Stimulated activated CD8-positive, alpha-beta memory T cell treated with anti-CD3 and anti-CD28 coated beads, Interleukin-12 subunit alpha, Interleukin-12 subunit beta, amount 100 ng/mL, for 1 hour (primary cell): ENCODE measurements at places on chromosomes 12 and 14.

DNA sequence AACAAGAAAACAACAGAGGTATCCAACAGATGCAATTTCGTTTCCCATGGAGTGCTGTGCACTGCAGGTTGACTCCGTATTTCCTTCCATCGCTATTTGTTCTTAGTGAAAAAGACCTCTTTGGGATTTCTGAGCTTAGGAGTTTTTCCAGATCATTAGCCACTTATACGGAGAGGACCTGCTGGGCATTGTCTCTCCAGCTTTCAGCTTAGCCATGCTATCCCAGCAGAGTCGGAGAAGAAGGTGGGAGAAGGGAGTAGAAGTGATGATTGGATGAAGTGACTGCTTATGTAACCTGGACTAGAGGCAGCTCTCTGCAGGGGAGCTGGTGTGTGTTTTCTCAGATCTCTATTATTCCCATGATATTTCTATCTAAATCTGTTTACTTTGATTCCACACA is 737.7 kb downstream of the DIO2 start:
- no peak for DNase-seq

DNA sequence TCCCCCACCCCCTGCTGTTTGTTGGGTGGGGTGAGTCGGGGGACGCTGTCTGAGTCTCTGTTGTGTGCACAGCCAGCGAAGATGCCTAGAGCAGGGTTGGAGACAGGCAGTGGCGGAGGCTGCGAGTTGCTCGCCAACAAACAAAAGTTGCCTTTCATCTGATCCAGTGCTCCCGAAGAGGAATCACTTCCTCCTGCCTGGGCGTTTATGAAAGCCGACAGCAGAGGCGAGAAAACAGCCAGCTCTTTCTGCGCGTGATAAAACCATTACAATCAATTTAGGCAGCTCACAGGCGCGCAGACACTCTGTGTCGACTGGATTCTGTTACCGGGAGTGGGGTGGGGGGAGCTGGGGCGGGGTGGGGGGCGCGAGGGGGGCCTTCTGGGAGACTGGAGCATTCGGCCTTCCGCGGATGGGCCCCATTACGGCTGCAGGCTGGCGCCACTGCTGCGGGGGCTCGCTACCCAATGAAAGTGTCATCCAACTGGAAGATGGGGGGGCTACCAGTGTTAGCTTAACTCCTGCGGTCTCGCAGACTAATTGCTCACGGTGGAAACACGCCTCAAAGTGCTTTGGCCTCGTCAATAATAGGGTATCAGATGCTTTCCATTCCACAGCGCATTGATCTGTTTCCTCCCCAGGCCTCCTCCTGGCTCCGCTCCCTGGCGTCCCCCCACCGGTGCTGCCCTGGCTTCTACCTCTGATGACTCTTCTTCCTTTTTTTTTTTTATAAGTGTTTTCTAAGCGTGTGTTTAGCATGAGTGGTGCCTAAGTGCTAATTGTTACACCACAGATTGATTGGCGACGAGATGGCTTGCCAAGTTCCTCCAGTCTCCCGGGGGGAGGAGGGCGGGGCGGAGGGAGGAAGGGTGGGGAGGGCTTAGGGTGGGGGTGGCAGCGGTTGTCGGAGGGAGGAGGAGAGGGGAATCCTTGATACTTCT is 678.4 kb downstream of the MED13L start:
- no peak for DNase-seq

- DNase-seq = no peak
Observed at GRCh38 chr12:4215229-4216186, 58.1 kb upstream of the CCND2 start.

DNA sequence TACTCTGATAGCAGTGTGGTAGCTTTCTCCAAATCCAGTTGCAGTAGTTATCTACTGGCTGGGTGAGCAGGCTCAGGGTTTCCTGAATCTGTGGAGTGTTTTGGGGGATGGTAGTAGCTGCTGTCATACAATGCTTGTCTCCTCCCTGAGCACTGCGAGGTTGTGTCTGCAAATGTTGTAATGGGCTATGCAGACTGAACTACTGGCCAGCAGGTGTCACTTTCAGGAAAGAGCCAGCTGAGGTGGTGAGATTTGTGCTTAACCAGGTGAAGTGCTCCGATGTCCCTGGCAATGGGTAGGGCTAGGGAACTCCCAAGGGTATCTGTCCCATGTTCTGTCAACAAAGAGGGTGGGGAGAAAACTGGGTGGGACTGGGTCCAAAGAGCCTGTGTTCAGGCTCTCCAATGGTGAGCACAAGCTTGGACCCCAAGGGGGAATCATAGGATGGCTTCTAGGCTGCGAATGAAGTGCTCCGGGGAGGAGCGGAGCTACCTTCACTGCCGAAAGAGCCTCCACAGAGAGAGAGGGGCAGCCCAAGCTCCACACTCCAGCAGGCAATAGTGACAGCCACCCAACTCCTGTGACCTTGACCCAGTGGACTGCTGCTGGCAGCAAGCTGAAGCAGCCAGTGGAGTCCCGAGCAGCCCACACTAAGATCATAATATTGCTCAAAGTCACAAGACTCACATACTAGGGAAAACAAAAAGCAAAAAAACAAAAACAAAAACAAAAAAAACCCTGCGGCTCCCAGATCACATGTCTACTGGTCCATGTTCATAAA is 1324.0 kb upstream of the USP15 start:
- no peak for DNase-seq

DNA sequence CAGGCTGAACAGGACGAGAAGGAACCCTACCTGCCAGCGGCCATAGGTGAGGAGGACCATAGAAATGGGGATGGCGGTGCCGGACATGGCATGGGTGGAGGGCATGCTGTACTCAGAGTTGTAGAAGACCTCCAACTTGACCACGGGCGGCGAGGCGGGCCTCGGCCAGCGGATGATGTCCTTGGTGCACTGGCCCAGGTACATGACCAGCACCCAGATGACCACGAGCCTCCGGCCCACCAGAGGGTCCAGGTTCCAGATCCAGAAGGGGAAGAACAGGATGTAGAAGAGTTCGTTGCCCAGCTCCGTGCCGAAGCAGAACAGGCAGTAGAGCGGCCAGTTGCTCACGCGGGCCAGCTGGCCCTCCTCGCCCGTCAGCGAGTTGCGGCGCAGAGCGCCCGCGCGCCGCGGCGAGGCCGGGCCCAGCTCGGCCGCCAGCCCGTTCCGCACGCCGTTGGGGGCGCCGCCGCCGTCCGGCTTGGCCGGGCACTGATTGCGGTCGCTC is 582 bp downstream of the SGPP1 start:
- no peak for DNase-seq

DNA sequence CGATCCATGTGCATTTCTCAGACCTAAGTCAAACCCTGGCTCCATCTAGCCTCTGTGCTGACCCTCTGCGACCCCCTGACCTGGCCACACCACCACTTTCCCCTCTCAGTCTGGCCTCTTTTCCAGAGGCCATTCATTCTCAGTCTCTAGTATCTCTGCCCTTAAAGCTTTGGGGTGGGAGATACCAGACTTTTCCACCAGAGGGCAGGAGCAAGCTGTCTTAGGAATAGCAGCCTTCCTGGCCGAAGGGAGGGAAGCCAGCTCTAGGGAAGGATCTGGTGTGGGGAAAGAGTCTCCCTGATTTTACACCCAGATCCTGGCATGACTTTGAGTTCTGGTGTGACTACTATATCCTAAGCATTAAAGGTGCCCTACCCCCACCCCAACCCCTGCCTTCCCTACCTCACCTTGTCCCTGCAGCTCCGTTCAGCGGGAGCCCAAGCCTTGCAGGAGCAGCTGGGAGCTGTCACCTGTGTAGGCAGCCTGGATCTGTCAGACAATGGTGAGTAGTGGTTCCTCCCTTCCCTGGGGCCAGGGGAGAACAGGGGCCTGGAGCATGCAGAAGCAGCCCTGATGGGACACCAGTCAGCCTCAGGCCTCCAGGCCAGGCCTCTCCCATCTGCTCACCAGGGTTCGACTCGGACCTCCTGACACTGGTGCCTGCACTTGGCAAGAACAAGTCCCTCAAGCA is 6.6 kb downstream of the CARMIL3 start:
- no peak for DNase-seq

DNA sequence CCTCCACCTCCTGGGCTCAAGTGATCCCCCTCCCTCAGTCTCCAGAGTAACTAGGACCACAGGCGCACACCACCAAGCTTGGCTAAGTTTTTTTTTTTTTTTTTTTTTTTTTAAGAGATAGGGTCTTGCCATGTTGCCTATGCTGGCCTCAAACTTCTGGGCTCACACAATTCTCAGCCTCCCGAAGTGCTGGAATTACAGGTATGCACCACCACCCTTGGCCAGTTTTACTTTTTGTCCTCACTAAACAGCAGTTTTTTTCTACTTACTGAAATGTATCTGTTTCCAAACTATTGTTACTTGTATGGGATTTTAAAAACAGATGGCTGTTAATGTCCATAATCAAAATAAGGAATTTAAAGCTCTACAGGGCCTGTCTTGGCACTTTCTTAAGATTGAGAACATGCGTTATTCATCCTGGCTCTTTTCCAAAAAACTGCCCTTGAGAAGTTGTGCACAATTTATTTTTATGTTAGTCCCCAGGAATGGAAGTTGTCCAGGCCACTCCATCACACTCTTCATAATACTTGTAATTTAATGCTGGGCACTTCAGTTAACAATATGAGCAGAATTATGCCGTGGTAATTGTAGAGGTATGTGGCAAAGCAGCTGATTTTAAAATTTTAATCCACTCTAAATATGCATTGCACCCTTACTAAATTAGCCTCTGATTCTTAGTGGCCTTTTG is 51.9 kb upstream of the REP15 start:
- no peak for DNase-seq

GRCh38 chr12:51788876-51789275 is 59.6 kb downstream of the FIGNL2 start:
- DNase-seq = no peak

- DNase-seq = no peak
Observed at GRCh38 chr12:66603461-66603860, 75.4 kb downstream of the GRIP1 start.

- no peak for DNase-seq
Observed at GRCh38 chr14:62439210-62439609, 606.0 kb downstream of the KCNH5 start.

DNA sequence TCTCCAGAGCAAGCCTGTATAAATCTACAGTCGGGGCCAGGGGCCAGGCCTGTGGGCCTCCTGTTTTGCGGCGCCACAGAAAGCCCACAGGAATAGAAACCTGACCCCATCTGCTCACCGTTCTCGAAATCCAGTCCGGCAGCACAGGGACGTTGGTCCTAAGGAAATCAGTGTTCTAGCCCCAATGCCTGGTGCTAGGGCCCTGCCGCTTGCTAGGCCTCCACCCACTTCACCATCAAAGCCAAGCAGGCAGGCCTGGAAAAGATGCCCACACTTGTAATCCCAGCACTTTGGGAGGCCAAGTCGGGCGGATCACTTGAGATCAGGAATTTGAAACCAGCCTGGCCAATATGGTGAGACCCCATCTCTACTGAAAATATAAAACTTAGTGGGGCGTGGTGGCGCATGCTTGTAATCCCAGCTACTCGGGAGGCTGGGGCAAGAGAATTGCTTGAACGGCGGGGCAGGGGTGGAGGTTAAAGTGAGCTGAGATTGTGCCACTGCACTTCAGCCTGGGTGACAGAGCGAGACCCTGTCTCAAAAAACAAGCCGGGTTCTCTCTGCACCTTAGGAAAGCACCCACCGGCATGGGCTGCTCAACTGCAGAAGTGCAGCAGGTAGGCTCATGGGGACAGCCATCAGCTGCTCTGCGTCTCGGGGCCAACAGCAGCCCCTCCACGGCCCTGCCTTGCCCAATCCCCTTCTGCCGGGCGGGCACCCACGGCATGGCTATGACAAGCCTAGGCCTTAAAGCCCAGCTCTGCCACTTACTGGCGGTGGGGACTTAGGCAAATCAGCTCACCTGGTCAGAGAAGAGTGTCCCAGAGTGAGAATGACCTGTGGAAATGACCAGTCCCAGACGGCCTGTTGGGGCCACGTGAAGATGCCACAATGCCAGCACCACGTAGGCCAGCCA is 47.4 kb downstream of the VWF start:
- no peak for DNase-seq

DNA sequence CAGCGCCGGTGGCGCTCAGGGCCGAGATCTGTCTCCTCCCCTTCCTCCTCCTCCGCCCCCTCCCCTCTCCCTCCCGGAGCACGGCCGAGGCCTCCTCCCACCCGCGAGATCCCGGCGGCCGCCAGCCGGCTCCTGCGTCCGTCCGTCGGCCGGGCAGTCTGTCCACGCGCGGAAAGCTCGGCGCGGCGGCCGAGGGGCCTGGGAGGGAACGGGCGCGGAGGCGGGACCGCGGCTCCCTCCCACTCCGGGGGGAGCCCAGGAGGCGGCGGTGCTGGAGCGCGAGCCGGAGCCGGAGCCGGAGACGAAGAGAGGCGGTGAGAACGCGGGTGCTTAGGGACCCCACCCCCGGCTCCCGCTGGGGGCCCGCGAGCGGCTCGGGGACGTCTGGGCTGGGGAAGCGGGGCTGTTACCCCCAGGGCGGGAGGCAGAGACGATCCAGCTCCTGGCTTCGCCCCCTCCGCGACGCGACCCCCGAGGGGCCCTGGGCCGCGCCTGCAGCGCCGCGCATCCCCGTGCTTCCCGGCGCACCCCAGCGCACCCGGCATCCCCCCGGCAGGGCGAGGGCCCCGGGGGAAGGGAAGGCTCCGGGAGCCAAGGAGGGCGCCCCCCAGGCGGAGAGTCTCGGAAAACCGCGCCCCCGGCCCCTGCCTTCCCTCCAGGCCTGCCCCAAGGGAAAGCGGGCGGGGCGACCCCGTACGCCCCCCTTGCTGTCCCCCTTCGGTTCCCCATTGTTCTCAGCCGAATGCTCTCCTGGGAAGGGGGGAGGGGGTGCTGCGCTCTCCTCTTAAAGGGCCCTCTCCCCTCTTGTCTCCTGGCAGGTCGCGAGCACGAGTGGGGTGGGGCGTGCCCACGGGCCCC is at the start of gene DTX1:
Gene DTX1, plus strand, starts transcription at position 100 of the 858 bp plus-strand sequence. CDS start 1,463 bp downstream, outside the sequence.
- DNase-seq = peak; percentile 8

DNA sequence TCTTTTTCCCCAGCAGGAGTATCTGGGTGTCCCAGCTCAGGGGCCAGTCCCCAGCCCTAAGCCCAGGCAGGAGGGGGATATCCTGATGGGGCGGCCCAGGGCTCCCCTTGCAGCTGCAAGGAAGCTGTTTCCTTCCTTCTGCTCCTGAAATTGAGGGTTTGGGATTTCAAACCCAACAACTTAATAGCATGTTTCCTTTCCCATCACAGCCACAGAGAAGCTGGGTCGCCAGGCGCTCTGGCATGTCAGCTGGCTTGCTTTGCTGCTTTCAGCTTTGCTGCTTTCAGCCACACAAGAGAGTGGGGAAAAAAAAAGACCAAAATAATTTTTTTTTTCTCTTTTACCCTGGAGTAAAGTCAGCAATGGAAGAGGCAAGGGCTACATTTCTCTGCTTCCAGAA is 30.0 kb downstream of the HVCN1 start:
- no peak for DNase-seq
